Brain pericyte (primary cell): ENCODE measurements at places on chromosomes 3 and 15.
A peak's percentile ranks its signal among the peaks of the same experiment; 100 is the strongest.

DNA sequence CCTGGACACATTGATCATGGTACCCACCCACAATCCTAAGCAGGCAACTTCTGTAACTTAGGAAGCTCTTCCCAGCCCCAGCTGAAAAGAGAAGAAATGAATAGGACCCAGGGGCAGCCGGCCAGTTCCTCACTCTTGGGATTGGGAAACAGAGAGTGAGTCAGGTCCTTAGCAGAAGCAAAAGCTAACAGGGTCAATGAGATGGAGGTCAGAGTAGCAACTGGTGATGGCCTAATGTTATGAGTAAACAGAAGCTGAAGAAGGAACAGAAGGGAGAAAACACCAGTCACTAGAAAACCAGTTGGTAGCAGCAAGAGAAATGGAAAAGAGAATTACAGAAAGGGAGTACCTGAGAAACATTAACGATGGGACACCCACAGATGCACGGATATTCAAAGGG, 20.0 kb downstream of the RIOX2 start:
- DNase-seq: no peak

DNA sequence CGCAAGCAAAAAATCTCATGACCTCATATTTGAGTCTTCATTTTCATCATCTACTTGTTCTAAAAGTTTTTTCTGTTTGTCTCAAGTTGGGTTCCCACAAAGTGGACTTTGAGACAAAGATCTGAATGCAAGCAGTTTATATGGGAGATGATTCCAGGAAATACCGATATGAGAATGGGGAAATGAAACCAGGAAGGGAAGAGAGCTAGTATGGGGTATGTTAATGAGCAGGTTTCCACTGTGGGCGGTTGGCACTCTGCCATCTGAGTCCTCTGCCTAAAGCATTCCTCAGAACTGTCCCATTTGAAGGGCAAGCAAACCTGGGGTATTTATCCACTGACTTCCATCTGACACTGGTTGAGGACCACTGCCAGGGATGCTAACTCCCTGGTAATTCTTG, 8.8 kb downstream of the ADPRH start:
- DNase-seq: no peak

GRCh38 chr3:174613173-174613572, 246.0 kb upstream of the NAALADL2 start:
- no peak for DNase-seq

DNA sequence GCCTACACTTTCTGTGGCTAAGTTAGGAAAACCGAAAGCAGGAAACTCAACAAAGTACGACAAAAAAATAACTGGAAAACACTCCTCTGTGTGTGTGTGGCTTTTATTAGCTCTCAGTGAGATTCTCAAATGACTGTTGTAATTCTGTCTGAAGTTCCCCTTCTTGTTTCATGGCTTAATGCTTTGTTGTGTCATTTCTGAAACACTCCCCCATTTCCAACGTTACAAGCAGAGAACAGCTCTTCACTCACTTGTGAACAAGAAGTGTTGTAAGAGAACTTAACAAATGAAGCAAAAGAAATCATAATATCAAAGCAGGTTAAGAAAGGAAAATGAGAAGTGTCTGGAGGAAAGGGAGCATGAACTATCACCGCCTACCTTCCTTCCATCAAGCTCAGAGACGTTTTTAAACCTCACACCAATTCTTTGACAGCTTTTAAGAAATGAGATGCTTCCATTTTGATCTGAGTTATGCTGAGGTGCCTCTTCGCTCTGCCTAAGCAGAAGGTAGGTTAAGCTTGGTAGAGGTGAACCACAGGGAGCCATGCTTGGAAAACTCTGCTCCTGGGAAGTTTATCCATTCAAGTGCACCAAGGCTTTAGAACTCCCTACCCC, 12.4 kb upstream of the SEC62 start:
- no peak for DNase-seq

- peak; percentile 99 for DNase-seq
Measured at GRCh38 chr15:68608206-68608843, 29.5 kb downstream of the CORO2B start.

DNA sequence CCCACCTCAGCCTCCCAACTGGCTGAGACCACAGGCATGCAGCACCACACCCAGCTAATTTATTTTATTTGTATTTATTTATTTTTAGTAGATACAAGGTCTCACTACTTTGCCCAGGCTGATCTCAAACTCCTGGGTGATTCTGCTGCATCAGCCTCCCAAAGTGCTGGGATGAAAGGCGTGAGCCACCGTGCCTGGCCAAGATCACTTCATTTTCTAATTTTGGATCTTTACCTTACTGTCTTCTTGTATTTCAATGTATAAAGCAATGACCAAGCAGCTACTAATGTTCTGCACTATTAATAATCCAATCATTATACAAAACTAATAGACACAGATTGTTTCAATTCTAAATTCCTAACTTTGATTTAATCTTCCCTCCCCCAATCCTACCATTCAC, 56.2 kb downstream of the LRRFIP2 start:
- DNase-seq: no peak

DNA sequence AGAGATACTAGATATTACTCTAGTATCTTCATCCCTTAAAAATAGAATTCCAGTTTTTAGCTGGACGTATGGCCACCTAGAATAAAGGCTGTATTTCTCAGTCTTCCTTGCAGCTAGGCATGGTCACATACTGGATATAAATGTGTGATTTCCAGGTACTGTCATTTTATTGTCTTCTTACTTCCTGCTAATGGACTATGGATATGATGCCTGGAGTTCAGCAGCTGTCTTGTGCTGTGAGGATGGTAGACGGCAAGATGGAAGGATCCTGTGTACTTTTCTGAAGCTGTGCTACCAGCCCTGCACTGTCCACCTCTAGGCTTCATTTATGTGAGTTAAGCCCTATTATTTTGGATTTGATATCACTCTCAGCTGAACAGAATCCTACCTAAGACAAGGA, 83.4 kb downstream of the EBLN2 start:
- DNase-seq: no peak

DNA sequence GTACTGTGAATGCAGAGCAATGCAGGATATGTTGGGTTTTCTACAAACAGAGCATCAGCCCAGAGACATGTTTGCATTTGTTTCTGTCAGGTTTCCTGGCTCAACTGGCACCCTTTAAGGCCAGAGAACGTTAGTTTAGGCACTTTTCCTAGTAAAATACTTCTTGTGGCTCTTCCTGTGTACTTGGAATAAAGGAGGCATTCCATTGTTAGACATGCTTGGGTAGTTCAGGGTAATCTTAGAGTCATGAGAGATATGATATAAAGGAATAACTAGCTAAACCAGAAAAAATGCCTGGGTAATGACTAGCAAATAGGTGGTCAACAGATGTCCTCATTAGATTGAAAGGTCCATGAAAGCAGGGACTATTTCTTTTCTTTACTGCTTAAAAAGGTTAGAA, 60.4 kb upstream of the RBM5 start:
- no peak for DNase-seq

DNA sequence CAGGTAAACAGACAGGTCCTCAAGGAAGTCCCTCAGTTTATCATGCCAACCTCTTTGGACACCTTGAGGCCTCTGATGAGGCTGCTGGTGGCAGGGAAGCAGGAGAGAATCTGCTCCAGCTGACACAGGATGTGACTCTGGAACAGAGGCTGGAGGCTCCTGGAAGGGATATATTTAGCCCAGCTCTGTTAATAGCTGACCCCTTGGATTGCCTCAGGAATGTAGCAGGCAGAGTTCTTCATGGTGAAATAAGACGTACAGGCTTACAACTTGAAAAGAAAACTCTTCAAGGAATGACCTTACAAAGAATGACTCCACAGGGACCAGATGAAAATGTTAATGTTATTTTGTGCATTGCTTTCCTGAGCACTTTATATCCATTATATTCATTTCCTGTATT, 90.5 kb downstream of the AQP9 start:
- DNase-seq: no peak

DNA sequence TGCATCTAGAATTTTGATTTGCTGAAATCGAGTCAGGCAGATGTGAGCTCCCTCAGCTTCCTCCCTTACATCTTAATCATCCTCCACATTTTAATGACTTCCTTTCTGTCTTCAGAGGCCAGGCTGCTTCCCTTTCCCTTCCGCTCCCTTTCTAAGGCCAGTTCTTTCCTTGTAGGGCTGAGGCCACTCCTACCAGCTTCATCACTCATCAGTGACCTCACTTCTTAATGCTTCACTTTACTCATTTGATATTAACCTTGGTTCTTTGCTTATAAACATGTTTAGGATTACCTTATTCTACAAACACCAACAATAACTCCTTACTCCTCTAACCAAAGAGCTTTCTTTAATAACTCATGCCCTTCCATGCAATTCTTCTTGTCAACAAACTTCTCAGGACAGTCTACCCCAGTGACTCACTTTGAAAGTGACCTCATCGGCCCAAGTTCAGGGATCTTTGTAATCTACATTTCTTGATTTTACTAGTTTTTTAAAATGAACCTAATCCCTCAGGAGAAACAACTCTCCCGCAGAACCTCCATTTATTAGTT, 23.9 kb downstream of the ILDR1 start:
- DNase-seq: no peak

DNA sequence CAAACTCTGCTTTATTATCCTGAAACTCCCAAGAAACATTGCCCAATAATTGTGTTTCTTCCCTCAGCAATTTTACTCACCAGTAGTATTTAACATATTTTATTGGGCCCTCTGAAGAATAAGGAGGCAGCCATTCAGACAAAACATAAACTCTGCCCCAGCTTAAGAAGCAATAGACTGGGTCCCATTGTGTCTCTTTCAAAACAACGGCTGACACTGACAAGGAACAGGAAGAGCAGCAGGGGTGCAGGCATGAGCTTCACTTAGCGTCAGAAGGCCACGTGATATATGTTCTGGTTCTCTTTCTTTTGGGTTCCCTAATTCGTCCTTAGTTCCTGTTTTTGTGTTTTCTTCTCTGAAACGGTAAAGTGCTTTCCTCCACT, 242.3 kb downstream of the FHIT start:
- no peak for DNase-seq

DNA sequence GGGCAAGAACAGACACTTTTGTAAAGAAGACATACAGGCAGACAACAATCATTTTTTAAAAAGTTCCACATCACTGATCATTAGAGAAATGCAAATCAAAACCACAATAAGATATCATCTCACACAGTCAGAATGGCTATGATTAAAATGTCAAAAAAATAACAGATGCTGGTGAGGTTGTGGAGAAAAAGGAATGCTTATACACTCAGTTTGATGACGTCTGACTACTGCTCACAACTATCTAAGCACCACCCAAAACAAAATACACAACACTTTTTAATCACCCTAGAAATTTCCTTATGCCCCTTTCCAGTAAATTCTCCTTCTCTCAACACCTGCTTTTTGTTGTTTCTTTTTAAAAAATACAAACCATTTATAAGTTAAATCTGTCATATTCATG, 228.8 kb downstream of the ISL2 start:
- no peak for DNase-seq

- DNase-seq: no peak
Measured at GRCh38 chr3:156554515-156554841, 439 bp downstream of the SSR3 start.

- no peak for DNase-seq
Measured at GRCh38 chr3:107545680-107546120, 22.9 kb downstream of the BBX start.

- DNase-seq: no peak
Measured at GRCh38 chr3:46713050-46713897, 4.4 kb downstream of the PRSS50 start.

DNA sequence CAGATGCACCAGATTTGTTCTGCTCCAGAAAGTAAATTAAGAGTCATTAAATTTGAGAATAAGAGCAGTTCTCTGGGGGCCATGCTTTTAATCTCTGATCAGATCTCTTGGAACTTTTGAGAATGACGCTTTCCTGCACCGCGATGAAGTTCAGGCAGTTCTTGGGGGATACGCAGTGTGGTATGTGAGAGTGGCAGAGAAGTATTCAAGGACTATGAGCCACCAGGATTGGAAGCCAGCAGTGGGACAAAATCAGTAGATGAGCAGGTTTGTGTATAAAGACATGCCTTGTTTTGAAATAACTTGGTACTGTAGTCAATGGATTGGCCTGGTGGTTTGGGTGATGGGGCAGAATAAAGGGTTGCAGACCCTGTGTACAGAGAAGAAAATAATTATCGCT, 483.6 kb downstream of the ERC2 start:
- no peak for DNase-seq

- no peak for DNase-seq
Measured at GRCh38 chr3:42501681-42502428, 588 bp upstream of the VIPR1 start.

GRCh38 chr3:31981206-31982181, at the start of the genes OSBPL10 and ZNF860:
TSS of gene OSBPL10 (minus strand) at chr3:31981262. CDS start at chr3:31981179, 83 bp downstream.
TSS of gene ZNF860 (plus strand) at chr3:31981750. CDS start at chr3:31989080, 7,330 bp downstream.
- peak; percentile 71 for DNase-seq

- DNase-seq: no peak
Measured at GRCh38 chr15:57591822-57592367, at the start of gene MYZAP. TSS of gene MYZAP (plus strand) at chr15:57591904. CDS start at chr15:57592035, 131 bp downstream.

- no peak for DNase-seq
Measured at GRCh38 chr3:170477395-170477794, 58.7 kb downstream of the CLDN11 start.

DNA sequence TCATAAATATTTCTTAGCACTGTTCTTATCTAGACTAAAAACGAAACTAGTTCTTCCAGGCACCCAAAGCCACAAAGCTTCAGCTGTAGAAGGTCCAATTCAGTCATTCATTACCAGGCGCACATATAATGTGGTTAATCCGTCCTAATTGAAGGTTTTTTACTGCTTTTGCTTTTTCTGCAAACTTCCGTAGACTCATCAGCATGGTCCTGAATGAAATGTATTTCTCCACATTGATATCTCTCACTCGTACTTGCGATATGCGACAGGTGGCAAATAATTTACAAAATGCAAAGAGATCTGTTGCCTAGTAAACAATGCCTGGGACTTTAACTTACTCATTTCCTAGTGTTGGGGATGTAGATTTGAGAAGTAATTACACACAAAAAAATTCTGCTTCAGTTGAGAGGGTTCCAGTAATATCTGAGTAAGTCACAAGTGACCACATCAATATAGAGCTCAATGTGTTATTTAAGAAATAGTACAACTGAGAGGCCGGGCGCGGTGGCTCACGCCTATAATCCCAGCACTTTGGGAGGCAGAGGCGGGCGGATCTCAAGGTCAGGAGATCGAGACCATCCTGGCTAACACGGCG, 75.0 kb upstream of the MBNL1 start:
- no peak for DNase-seq

- DNase-seq: no peak
Measured at GRCh38 chr3:184155644-184156521, 706 bp downstream of the DVL3 start.

DNA sequence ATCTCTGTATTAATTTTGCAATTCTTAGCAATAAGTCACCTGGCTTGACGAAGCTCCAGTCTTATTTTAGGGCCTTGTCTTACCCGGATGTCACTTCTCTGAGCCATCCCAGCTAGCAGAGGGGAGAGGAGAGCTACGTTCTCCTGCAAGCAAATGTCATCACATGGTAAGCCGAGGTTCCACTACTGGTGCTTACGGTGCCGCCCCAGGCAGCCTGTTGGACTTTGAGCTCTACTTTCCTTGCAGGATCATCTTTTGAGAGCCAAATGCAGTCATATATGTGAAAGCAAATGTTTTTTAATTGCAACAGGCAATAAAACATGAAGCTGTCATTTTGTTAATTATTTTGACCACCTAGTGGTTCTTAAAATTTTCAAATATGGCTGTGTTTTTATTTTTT, 140.9 kb downstream of the FAM43A start:
- no peak for DNase-seq
